ENCODE measurements at places on chromosomes 6 and 20.
A peak's percentile ranks its signal among the peaks of the same experiment; 100 is the strongest.

DNA sequence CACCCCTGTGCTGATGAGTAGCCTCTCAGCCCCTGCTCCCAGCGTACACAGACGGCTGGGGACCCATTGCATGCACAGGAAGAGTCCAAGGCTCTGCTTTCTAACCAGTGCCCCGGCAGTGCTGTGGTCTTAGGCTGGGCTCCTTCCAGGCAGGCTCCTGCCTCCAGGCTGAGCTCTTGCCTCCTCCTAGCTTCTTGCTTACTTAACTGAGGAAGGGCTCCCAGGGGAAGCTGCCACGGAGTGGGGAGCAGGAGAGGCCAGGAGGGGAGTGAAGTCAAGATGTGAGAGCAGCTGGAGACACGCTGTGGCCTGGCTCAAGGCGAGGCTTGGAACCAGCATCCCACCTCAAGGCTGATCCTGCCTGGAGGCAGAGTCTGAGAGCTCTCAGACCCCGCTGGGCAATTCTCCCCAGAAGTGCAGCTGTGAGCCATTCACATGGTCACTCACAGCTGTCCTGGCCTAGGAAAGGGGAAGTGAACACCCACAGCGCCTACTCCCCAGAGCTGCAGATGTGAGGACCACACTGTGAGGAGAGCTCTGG, 141.0 kb downstream of the TBXT start:
- DNase-seq: no peak

GRCh38 chr6:153960281-153960680, 78.8 kb upstream of the OPRM1 start:
- no peak for DNase-seq

GRCh38 chr20:20568604-20569205, 143.7 kb downstream of the RALGAPA2 start:
- peak; percentile 47 for DNase-seq

DNA sequence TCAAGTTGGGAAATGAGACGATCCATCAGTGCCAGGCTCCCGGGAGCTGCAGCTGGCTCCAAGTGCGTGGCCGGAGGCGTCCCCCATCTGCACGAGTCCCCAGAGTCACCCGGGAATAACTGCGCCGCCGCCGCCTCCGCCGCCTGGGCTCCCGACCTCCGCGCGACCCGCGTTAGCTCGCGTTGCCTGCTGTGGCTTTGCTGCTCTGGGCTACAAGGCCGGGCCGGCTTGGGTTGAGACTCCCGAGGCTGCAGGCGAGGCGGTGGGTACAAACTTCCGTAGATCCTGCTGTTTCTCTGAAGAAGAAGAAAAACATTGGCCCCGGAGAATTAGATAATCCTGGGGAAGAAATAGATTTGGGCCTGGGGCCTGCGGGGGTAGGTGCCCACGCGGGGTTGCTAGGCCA, 7.4 kb upstream of the LAMP5 start:
- DNase-seq: no peak

DNA sequence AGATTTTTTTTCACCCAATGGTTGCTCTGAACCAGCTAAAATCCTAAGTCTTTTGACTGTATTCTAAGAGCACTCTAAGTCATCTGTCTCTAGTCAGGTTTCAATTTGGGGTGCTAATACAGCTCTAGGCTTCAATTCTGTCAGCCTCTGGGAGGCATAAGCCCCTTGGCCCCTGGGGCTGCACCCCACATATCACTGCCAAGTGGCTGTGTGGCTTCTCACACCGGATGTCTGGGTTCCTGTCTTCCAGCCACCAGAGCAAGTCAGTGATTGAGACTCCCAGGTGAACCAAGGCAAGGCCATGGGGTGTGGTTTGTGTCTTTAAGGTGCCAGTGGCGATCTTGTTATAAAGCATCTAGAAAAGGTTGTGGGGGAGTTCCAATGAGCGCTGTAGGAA, 136.5 kb downstream of the TMEM242 start:
- no peak for DNase-seq

GRCh38 chr20:50508171-50508755, 1.9 kb upstream of the PTPN1 start:
- DNase-seq: no peak

DNA sequence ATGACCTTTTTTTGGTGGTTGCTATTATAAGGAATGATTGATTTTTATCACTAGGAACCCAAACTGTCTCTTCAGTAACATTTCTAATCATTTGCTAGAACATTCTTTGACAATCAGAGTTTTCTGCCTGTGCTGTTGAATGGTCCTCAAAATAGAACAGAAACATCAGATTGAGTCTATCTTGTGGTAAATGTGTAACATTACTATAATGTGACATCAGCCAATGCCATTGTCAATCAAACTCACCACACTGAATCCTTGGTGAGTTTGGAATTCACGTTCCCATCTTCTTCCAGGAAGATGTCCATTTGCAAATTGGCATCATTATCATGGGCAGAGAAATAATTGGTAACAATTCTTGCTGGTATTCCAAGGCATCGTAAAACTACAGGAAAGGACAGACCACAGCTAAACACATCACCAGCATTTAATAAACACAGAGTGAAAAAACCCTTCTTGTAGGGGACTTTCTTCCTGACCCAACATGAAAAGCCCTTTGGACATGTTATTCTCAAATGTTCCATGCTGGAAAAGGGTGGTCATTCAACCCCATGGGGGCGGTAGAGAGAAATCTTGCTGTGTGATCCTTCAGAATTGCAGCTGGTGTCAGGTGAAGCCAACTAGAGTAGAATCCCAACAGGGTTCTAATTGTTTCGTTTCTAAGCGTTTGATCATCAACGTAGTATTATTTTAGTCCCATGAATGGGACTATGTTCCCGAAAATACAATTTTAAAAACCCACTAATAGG, 98.5 kb downstream of the F13A1 start:
- peak; percentile 35 for DNase-seq

Measured in NCI-H2029 (cell line).